ENCODE measurements at places on chromosomes 5 and 9.

DNA sequence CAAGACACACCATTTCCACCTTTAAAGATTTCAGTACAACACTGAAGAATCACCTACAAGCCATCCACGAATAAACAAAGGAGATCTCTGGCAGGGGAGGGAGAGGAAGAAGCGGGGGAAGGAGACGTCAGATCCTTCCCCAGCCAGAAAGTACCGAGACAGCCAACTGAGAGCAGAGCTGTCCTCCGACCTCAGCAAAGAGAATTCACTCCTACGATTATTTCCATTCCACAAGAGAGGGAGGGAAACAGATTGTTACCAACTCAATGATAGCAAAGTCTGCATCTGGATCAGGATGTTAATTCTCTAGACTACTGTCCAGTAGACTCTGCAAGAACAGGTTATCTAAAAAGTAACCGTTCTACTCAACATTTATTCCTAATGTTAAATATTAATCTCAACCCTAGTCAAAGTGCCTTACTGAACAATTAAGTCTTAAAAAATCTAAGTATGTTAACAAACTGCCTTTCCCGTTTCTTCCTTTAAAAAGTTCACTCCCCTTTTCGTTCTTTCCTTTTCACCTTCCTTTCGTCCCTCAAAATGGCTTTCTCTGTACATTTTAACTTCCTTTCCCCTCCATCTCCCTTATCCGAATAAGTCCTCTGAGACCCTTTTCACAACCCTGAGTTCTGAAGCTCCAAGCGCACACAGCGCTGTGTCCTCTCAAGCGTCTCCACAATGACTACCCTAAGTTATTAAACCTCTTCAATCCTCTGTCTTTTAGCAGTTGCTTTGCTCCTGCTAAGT lies 1.4 kb downstream of the CHD1 start:
- no peak for DNase-seq

DNA sequence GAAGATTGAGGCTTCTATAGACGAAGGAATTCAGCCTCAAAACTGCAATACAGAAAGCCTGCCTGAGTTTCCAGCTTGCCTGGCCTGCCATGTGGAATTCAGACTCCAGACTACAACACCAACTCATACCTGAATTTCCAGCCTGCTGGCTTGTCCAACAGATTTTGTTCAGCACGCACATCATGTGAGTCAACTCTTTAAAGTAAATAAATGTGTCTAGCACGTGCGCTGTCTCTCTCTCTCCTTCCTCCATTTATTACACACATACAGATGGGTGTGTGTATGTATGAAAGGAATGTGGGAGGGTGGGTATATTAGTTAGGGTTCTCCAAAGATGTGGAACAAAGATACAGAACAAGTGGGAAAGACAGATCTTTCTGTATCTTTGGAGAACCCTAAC lies 82.4 kb upstream of the TAS2R1 start:
- DNase-seq: no peak

- DNase-seq: no peak
Observed at GRCh38 chr5:80175337-80175736, 80.5 kb downstream of the SERINC5 start.

DNA sequence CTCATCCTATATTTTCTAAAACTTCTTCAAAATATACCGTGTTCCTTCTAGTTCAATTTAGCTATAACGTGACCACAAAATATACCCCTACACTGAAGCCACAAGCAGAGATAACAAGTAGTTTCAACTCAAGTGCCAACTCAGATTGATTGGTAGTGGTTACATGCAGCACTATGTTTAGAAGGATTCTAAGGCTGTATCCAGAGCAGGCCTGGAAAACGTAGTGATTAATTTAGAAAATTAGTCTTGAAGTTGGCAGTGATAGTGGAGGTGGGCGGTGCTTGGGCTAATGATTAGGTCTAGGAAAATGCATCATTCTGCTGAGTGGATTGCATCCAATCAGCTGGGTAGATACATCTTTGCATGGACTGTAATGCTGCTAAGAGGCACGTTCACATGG lies 61.5 kb downstream of the MAMDC2 start:
- no peak for DNase-seq

DNA sequence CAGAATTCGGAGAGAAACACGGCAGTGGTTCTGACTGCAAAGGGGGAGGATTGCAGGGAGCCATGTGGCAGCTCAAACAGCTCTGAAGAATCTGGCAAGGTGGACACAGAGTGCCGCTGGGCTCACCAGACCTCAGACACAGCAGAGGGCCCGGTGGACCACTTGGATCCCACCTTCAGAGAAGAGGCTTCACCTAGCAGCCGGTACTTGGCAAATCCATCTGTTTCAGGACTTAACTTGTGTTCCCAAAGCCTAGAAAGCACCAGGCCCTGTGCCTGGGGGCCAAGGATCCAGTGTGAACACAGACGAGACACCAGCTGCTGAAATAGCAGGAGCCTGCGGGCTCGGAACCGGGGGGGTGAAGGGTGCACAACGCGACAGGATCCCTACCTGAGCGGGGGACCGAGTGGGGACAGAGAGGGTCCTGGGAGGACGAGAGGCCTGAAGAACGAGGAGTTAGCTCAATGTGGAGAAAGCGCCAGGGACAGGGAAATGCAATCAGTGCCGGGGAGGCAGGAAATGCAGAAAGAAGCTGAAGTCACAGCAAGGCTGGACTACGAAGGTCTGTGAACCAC lies 44.6 kb downstream of the BTNL9 start:
- DNase-seq: no peak

GRCh38 chr5:126883564-126884245 lies 106.8 kb downstream of the LMNB1 start:
- DNase-seq: no peak

- no peak for DNase-seq
Observed at GRCh38 chr5:158979290-158979689, 120.4 kb downstream of the EBF1 start.

DNA sequence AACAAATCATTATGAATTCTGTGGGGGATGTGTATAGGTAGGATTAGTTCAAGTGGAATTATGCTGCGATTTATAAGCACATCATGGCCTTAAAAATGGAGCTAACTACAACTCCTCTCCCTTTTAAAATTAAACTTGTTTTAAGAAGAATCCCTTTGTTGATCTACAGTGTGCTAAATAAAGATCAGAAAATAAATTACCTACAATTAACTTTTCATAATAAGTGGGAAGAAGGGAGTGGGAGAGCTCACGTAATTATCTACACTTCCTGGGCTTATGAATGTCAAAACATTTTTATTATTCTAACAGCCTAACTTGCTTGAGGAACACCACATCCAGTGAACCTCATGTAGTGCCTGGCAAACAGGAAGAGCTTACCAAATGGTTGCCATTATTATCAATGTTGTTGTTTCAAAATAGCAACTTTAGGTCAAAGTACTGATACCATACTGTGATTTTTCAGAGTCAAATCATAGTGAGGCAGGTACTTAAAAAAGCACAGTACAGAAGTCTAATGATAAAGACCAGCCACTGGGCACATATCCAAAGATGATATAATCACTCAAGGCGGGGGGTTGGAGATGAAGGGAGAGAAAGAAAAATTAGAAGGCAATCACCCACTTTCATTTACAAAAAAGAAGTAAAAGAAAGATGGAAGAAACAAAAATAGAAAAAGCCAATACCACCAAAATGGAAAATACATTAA lies 174.0 kb downstream of the RAPGEF6 start:
- DNase-seq: no peak
